ENCODE measurements at places on chromosomes 2 and 18. TPM values are rescaled to one million over a fixed set of nuclear protein-coding genes. Genes with fewer than 3 reads are reported as not detected.

ICOS gene
- not detected for total RNA-seq

SLC40A1 gene
- 0.39 TPM for total RNA-seq

NT5DC4 gene
- total RNA-seq, result 10.3 TPM

WBP1 gene
- total RNA-seq, result 98.4 TPM

DUSP19 gene
- 2.0 TPM for total RNA-seq

SLC4A5 gene
- 9.7 TPM for total RNA-seq

MTX2 gene
- total RNA-seq, result 11.5 TPM

- H3K4me3 ChIP-seq, result no peak overlapping the region
- peak; percentile 45 for DNase-seq
- no peaks in the 10 kb centered on the region for H3K36me3 ChIP-seq
- H3K27ac ChIP-seq, result no peak overlapping the region
- H3K4me1 ChIP-seq, result no peaks in the 10 kb centered on the region
Observed at GRCh38 chr2:6896930-6897759, 19.6 kb downstream of the RSAD2 start.

GRCh38 chr2:25251071-25251421 is 82.7 kb upstream of the POMC start:
- H3K4me1 ChIP-seq, result peaks cover 9% of the 10 kb centered on the region
- no peaks in the 10 kb centered on the region for H3K27me3 ChIP-seq

- no peak overlapping the region for H3K27ac ChIP-seq
- H3K4me1 ChIP-seq, result no peaks in the 10 kb centered on the region
- H3K4me3 ChIP-seq, result no peak overlapping the region
- no peak for DNase-seq
- no peaks in the 10 kb centered on the region for H3K27me3 ChIP-seq
Observed at GRCh38 chr2:212904646-212905045, 246.8 kb downstream of the IKZF2 start.

DNA sequence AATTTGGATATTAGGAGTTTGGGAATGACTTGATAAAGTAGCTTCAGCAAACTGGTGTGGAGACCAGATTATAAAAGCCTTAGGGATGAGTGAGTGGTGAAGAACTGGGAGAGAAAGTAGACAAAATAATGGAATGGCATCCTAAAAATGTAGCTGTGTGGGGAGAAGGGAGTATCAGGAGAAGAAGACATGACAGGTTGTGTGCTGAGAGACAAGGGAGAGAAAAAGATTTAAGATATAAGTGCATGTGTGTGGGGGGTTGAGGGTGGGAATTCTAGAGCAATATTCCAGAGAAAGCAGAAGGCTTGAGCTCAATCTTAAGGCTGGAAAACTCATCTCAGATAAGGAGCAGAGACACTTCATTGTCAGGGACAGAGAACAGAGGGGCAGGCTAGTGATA is 159.5 kb downstream of the HNMT start:
- H3K4me3 ChIP-seq, result no peak overlapping the region
- no peaks in the 10 kb centered on the region for H3K4me1 ChIP-seq
- no peak overlapping the region for H3K27ac ChIP-seq
- no peaks in the 10 kb centered on the region for H3K27me3 ChIP-seq
- DNase-seq, result no peak

DNA sequence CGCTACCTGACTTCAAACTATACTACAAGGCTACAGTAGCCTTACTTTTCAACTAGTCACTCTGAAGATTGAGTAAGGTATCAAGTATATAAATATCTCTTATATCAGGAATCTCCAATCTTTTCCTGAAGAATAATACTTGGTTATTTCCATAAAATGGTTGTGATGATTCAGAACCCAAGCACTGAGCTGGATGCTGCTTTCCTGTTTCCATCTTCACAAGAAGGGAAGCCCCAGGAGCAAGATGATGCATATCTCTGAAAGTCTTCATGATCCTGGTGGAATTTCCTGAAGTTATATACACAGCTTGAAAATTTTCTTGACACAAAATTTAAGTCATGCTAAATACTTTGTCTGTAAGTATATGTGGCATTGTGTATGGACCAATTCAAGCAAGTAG is 243.9 kb upstream of the TANK start:
- no peak overlapping the region for H3K4me3 ChIP-seq
- DNase-seq, result no peak
- H3K4me1 ChIP-seq, result no peaks in the 10 kb centered on the region

- no peaks in the 10 kb centered on the region for H3K36me3 ChIP-seq
- peaks cover 10% of the 10 kb centered on the region for H3K4me1 ChIP-seq
- DNase-seq, result peak; percentile 45
- H3K4me3 ChIP-seq, result no peak overlapping the region
- peaks cover 4% of the 10 kb centered on the region for H3K27me3 ChIP-seq
Observed at GRCh38 chr2:110748489-110748867, 16.1 kb downstream of the ACOXL start.

- no peak overlapping the region for H3K4me3 ChIP-seq
- no peaks in the 10 kb centered on the region for H3K4me1 ChIP-seq
Observed at GRCh38 chr2:229901819-229902218, 20.0 kb downstream of the TRIP12 start.

DNA sequence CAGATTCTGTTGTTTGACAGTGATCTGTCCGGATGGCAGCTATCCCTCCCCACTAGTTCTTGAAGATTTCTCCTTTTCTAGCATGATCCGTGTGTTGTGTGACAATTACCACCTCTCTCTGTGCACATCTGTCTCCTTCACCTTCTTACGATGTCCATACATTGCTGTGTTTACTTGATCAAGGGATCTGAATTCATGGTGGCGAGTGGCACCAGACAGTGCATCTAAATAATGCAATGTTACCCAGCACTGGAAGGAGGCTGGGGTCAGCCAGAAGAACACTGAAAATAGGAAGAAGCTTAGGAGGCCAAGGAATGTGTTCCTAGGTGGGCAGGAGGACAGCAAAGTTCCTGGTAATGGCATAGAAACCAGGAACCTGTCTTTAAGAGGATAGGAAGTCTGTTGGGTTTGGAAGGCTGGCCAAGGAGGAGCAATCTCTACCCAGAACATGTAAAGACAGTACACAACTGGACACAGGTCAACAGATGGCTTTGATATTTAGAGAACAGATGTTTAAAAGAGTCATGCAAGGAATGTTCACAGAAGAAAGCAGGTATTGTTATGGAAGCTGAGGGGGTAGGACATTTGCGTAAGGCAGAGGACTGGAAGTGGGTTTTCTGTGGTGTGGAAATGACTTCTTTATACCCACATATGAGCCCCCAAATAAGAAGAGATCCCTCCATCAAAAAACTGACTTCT is 126.4 kb downstream of the HRH4 start:
- H3K27ac ChIP-seq, result no peak overlapping the region
- no peak overlapping the region for H3K4me3 ChIP-seq
- DNase-seq, result no peak
- H3K36me3 ChIP-seq, result no peaks in the 10 kb centered on the region
- H3K27me3 ChIP-seq, result no peaks in the 10 kb centered on the region

- H3K4me3 ChIP-seq, result no peak overlapping the region
- H3K36me3 ChIP-seq, result no peaks in the 10 kb centered on the region
- no peaks in the 10 kb centered on the region for H3K27me3 ChIP-seq
- no peak for DNase-seq
Observed at GRCh38 chr18:79962311-79962710, 2.1 kb upstream of the HSBP1L1 start.

DNA sequence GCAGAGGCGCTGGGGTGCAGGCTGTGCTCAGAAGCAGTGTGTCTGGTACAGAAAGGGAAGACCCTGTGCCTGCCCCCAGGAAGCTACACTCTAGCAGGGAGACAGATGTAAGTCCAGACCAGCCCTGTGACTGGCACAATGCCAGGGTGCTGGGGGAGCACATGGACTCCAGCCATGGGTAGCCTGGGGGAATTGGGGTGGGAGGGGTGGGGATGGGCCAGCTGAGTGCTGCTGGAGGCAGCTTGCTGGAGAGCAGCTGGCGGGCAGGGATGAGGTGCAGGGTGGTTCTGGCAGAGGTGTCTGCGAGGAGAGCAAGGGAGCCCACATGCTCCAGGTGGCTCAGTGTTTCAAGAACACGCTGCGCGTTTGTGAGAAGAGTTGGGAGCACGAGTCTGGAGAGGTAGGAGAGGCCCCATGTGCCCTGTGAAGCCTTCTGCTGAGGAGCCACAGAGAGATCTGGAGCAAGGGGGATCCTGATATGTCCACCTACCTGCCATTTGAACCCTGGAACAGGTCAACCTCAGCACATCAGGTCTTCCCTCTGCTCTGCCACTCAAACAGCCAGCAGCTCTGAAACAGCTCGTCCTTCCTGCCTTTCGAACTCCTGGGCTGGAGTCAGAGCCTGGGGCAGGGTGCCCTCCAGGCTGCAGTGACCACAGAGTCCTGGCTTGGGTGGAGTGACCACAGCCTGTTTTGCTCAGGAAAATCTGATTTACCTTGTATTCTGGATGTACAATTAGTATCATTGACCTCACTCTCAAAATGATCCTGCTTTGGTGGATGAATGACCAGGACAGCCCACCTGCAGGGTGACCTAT is 15.1 kb downstream of the ALLC start:
- no peak overlapping the region for H3K27ac ChIP-seq
- no peaks in the 10 kb centered on the region for H3K36me3 ChIP-seq
- H3K27me3 ChIP-seq, result no peaks in the 10 kb centered on the region
- no peak overlapping the region for H3K4me3 ChIP-seq
- H3K4me1 ChIP-seq, result no peaks in the 10 kb centered on the region
